ENCODE measurements at places on chromosomes 4 and X.

GRCh38 chrX:103398421-103398864 lies 22.1 kb downstream of the BEX3 start:
- DNase-seq = no peak

GRCh38 chr4:127660284-127660885 lies 27.6 kb downstream of the INTU start:
- no peak for DNase-seq

DNA sequence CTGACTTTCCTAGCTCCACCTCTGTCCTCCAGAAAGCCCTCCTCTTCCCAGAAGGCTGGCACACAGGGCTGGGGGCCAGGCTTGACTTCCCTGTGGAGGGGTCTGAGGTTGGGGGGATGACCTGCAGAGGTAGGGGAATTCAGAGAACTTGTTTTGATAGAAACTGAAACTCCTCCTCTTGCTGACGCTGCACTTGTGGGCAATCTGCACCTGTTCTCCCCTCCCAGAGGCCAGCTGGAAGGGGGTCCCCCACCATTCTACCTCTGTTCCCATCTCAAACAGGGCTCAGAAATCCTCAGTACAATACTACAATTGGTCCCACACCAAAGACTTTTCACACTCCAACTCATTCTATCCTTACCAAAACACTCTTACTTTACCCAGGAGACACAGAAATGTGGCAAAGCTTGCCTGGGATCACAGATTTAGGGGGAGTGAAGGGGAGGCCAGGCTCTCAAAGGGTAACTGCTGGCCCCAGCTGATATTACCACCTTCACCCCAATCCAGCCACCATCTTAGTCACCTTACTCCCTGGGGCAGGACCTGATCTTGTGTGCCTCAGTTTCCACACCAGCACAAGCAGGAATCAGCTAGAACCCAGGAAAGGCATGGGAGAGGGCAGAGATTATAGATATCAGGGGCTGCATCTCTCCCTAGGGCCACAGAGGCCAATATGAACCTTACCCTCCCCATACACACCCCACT lies 18.5 kb downstream of the OTUD5 start:
- peak; percentile 79 for DNase-seq

DNA sequence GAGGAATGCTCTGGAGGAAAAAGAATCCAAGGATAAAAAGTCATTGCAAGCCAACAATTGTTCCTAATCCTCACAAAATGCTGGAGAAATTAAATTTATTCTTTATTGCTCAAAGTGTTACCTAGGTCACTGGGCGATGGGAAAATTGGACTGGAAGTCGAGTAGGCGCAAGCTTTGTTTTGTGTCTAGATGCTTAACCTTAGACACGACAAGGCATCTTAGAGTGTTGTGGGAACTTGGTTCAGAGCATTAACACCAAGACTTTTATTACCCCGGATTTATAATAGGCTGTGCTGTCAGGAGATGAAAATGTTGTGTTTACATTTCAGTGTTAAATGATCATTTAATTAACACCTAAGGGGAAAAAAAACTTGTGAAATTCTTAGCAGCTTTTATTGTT lies 25.1 kb downstream of the SLIT2 start:
- no peak for DNase-seq

DNA sequence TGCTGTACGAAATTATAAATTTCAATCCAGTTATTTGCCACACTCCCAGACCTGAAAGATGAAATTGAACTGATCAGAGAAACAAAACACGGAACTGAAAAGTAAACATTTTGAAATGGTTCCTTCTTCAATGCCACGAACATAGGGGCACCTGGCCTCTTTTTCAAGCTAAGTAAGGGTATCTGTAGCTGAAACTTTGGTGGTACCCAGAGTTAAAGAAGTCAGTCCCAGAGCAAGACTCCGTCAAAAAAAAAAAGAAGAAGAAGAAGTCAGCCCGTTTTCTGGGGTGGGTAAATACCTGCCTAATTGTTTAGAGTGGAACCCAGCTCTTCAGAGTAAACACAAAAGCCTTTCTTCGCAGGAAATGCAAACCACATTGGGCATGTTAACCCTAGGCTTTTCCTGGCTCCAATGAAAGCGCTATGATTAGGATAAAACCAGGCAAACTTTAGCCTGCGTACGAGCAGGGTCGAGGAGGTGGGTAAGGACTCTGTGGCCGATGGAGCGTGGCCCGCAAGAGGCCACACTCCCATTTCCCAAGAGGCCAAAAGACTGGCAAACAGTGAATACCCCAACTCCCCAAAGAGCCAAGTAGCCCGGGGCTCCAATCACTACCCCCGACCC lies 1.3 kb downstream of the ANTXR2 start:
- DNase-seq = no peak

- DNase-seq = no peak
Observed at GRCh38 chr4:111631215-111631999, 513.8 kb upstream of the FAM241A start.

DNA sequence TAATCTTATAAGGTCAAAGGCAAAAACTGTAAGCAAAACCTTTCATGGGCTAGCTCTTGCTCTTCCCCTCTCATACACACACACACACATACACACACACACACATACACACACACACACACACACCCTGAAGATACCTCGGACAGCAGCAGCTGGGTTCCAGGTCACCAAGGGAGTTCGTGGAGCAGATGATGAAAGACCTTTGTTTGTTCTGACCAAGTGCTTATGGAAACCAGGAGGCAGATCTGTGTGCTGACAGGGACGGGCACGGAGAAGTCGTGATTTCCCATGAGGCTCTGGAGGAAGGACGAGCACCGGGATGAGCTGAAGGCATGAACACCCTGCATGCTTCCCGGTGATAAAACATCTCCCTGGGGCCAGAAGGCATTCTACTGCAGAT lies 35.4 kb upstream of the CRMP1 start:
- no peak for DNase-seq

GRCh38 chr4:85790582-85790981 lies 315.6 kb downstream of the ARHGAP24 start:
- no peak for DNase-seq

GRCh38 chr4:38046727-38047489 lies 86.7 kb downstream of the PTTG2 start:
- no peak for DNase-seq

GRCh38 chr4:1172971-1173757 lies 781 bp upstream of the SPON2 start:
- no peak for DNase-seq

DNA sequence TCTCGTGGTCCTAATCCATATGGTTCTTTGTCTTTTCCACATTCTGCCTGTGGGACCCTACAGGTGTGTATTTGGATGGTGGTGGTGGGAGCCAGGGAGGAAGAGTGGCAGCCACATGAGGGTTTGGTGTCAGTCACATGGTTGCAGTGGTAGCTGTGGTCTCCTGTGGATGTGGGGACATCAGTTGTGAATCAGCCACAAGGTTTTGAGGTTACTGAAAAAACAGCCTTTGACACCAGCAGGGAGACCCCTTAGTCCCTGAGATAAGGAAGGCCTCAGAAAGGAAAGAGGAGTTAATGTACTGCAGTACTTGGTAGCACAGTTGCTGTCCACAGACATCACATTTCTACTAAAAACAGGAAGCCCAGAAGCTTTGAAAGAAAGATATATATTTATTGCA lies 15.8 kb upstream of the GAGE10 start:
- DNase-seq = no peak

- no peak for DNase-seq
Observed at GRCh38 chr4:5101571-5101970, 50.3 kb downstream of the STK32B start.

DNA sequence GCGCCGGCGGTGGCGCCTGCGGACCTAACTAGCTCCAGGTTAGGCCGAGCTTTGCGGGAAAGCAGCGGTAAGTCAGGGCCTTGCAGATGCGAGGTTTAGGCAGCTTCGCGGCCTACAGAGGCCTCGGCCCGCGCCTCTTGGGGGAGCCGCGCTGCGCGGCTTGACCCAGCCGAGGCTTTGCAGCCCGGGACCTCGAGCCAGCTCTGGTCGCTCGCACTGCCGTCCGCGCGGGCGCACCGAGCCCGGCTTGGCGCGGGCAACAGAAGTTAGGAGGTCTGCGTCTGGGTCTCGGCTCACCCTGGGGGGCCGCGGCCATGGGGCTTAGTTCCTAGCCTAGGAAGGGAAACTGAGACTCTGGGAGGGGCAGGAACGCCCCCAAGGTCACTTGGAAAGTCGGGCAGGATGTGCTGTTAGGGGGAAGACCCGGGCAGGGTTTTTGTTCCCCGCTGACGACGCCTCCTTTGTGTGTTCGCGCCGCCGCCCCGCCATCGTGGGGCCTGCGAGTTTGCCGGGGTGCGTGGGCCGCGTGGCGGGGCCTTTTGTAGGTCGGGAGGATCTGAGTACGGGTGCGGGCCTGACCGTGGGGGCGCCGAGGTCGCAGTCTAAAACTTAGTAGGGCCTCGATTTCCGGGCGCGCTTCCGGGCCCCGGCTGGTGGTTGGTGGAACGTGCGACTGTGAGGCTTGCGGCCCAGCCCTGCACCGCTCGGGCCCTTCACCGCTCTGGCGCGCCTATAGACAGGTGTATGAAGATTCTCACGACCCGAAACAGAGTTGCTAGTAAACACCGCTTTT lies 482 bp downstream of the RNF4 start:
- peak; percentile 83 for DNase-seq

GRCh38 chrX:45233531-45233930 lies 32.9 kb upstream of the DIPK2B start:
- no peak for DNase-seq

DNA sequence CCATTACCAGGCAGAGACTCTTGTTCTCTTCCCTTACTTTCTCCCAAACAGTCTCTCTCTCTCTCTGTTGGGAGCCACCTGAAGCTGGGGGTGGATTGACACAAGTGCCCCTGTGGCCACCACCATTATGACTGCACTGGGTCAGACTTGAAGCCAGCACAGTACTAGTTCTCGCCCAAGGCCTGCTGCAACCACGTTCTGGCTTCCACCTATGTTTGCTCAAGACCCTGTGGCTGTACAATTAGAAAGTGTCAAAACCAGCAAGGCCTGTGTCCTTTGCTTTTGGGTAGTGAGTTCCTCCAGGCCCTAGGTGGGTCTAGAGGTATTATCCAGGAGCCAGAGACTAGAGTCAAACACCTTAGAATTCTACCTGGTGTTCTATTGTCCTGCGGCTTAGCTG lies 31.0 kb downstream of the MAGED2 start:
- DNase-seq = no peak

- DNase-seq = no peak
Observed at GRCh38 chr4:134754301-134755019, 552.9 kb upstream of the PABPC4L start.

GRCh38 chrX:127571834-127572233 lies 480.4 kb downstream of the ACTRT1 start:
- DNase-seq = no peak

GRCh38 chr4:88531549-88531948 lies 8.0 kb upstream of the PYURF start:
- DNase-seq = no peak

GRCh38 chrX:123449335-123449734 lies 265.3 kb downstream of the GRIA3 start:
- DNase-seq = no peak

DNA sequence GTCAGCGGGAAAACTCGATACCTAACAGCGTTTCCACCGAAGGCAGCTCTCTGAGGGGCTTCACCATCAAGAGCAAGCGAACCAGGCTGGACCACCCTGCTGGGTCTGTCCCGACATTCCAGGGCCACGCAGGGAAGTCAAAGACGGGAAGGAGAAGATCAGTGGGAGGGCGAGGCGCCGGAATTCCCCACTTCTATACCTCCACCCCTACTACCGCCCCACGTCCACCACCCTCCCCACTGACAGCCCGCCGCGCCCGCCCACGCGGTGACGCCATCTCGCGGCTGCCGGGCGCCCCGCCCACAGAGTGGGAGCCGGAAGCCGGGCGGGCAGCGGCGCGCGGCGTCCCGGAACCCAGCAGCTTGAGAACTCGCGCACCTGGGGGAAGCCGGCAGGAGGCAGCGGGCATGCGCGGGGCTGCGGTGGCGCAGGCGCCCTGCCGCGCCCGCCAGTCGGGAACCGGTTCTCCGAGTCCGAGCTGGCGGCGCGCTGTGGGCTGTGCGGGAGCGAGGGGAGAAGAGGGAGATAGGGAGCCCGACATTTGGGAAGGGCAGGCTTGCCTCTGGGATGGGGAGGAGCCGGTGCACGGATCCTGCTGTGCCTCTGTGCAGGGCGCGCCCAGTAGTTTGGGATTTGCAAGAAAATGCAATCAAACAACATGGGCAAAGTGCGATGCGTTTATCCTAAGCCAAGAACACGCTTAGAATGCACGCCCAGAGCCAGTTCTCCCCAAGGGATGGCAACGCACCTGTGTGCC lies 3.2 kb upstream of the STIM2 start:
- peak; percentile 96 for DNase-seq

GRCh38 chrX:15344106-15344505 lies 8.8 kb upstream of the PIGA start:
- DNase-seq = no peak

DNA sequence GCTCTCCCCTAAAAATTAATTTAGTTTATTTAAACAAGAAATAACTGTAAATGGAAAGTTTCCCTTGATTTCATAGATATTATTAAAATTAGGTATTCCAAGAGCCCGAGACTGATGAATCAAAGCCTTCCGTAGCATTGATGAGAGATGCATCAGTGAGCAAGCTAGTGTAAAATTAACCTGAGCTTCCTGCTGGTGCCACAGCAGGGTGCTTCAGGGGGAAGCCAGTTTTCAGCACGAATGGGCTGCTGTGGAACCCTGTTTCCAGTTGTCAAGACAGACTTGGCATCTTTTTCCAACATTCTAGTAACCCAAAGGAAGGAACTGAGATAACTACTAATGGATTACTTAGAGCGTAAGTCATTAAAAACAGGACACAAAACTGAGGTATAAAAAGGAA lies 221.7 kb downstream of the RBMX2 start:
- no peak for DNase-seq

DNA sequence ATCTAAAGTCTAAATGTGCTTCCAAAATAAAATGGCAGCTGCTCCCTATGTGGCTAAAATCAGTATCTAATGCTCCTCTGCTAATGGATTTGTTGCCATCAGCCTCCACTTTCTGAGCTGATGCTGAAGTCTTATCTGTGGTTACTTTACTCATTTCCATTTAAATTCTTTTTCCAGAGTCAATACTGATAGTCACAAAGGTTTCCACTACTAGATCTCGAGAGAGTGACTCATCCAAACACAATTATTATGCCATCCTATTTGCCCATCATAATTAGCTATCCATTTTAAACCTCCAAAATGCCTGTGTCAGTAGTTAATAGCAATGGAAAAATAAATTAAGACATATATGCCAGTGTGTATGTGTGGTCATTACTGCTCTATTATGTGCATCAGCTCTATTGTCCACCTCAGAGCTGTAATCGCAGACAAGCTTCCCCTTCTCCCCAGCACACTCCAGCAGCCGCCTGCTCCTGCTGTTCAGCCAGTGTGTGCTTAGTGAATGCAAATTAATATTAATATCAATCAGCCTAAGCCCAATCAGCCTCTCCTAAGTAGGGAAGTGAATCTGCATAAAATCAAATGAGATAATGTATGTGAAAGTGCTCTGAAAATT lies 199.8 kb upstream of the ZIC3 start:
- DNase-seq = no peak

DNA sequence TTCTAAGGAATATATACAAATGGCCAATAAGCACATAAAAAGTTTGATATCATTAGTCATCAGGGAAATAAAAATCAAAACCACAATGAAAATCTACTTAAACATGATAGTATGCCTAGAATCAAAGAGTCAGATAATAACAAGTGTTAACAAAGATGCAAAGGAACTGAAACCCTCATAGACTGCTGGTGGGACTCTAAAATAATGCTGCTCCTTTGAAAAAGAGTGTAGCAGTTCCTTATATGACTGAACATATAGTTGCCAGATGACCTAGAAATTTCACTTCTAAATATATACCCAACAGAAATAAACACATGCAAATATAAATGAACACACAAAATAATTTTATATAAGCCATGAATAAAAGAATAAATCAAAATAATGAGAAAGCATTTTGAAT lies 205.1 kb upstream of the CTSO start:
- no peak for DNase-seq
